ENCODE measurements at places on chromosomes 4 and X. TPM values are rescaled to one million over a fixed set of nuclear protein-coding genes. Genes with fewer than 3 reads are reported as not detected.

The PDK3 gene
- total RNA-seq = 18.5 TPM

The TBX22 gene
- not detected for total RNA-seq

The EVC gene
- total RNA-seq = 14.5 TPM

DNA sequence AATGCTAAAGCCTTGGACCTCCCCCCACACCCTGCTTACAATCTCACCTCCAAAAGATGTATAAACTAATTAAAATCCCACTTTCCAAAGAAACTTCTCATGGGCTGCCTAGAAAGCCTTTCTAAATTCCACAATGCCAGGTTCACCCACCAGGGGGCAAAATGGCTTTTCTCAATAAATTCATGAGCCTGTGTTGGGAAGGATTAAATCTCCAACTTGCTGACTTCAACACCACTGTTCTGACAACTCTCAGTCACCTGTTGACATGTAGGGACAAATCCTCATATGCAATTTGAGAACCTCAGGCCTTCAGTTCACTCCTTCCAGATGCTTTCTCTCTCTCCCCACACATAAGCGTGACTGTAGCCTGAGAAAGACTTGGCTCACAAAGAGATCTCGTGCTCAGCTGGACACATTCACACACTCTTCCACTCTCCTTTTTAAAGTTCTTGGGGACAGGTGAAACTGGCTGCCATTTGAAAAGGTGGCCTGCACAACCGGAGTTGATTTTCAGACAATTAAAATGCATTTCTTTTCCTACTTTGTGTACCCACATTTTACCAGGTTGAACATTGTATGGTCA lies 88.6 kb upstream of the PRPS2 start:
- DNase-seq = peak; percentile 14

DNA sequence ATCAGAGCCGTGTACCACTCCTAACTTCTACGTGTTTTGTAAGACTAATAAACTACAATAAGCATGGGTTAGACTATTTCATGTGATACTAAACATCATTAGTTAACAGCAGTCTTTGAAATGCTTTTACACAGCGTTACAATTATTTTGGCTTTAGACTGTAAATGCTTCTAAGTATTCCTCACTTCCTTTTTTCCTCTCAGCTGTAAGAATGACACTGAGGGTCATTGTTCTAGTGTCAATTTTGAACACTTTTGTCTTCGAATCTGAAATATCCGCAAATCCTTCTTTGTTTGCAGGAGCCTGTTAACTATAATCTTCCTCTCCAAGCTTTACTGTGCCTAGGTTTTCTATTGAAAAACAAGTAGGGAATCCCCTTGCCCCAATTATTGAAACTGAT lies 1.5 kb downstream of the ABCE1 start:
- DNase-seq = peak; percentile 2

Data from M059J (cell line).